ENCODE measurements at places on chromosomes 2 and 18.

DNA sequence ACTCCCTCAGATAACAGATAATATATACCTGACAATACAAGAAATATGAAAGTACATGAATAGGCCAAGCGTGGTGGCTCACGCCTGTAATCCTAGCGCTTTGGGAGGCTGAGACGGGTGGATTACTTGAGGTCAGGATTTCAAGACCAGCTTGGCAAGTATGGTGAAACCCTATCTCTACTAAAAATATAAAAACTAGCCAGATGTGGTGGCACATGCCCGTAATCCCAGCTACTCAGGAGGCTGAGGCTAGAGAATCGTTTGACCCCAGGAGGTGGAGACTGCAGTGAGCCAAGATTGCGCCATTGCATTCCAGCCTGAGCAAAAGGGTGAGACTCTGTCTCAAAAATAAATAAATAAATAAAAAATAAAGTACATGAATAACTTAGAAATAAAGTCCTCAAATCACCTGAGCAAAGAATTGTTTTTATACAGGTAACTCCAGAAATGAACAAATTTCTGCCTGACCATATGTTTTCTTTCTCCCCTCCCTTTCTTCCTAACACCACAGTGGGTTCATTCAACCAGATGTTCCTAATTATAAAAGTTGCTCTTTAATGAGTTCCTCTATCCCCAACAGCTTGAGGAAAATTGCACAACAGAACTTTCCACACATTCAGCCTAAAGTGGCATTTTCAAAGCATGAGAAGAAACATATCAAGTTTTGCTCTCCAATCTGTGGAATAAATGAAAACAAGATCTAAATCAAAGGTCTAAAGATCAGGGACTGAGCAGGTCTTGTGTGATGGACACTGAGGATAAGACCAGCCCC is 33.6 kb upstream of the AP1S3 start:
- DNase-seq = no peak

DNA sequence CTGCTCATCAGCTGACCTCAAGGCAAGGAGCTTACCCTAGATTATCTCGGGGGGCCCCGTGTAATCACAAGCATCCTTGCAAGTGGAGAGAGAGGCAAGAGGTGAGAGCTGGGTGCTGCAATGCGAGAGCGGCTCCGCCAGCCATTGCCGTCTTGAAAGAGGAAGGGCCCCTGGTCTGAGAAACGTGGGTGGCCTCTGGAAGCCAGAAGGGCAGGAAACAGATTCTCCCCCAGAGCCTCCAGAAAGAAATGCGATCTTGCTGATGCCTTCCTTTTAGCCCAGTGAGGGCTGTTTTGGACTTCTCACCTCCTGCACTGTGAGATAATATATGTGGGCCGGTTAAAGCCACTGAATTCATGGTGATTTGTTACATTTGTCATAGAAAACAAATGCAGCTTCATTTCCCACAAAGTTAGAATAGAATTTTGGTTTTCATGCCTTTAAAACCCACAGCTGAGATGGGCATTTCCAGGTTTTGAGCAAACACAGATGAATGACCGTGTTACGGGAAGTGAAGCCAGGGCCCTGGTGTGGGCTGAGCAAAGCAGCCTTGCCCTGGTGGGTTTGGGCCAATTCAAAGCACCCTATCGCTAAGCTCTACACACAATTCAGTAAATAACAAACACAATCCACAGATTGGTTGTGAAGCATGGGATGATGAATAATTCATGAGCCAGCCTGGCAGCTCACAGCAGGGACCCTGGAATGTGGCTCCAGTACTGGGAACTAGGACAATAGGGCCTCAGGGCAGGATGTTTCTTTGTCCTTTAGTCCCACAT is 319.9 kb upstream of the HS6ST1 start:
- DNase-seq = no peak

DNA sequence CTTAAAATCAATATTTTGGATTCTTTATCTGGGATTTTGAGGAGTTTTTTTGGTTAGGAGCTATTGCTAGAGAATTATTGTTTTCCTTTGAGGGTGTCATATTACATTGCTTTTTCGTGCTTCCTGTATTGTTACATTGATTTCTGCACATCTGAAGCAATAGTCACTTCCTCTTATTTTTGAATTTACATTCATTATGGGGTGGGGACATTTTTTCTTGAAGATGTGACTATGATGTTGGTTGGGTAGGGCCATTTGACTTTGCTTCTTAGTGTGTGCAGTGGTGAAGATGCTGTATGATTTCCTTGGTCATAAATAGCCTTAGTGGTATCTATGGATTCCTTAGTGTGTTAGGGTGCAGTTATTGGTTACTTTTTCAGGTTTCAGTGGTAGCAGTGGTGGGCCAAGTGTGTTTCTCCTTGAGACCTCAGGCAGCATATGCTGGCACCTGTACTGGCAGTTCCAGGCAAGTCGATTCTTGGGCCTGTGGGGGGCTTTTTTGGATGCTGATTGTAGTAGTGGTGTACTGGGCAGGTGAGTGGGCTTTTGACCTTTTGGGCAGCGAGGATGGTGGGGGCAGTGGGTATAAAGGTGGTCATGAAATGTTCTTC is 61.8 kb downstream of the ARHGAP25 start:
- DNase-seq = no peak

GRCh38 chr18:79772865-79773696 is 24.7 kb upstream of the KCNG2 start:
- DNase-seq = no peak

All from CD8-positive, alpha-beta T cell (primary cell).